ENCODE measurements at places on chromosomes 16 and 17.

GRCh38 chr17:35041390-35041789 is 22.1 kb downstream of the RFFL start:
- no peak for DNase-seq

DNA sequence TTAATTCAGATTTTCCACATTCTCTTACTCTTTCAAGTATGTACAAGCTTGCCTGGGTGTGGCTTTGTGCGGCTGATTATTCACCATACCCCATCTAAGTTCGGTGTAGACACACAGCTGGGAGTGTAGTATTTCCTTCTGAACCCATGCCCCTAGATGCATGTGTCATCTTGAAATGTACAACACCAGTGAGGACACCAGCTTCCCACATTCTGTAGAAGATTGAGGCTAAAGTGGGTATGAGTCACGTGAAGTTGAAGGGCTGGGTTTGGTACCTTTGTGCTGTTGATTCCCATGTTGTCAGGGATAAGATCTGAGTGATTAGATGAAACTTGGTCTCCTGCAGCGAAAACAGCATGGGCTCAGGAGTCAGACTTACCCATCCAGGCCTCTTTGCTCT is 14.6 kb upstream of the DHX8 start:
- DNase-seq, result no peak

- no peak for DNase-seq
These were observed 318.9 kb downstream of the SNX29 start for GRCh38 chr16:12295395-12295794.

DNA sequence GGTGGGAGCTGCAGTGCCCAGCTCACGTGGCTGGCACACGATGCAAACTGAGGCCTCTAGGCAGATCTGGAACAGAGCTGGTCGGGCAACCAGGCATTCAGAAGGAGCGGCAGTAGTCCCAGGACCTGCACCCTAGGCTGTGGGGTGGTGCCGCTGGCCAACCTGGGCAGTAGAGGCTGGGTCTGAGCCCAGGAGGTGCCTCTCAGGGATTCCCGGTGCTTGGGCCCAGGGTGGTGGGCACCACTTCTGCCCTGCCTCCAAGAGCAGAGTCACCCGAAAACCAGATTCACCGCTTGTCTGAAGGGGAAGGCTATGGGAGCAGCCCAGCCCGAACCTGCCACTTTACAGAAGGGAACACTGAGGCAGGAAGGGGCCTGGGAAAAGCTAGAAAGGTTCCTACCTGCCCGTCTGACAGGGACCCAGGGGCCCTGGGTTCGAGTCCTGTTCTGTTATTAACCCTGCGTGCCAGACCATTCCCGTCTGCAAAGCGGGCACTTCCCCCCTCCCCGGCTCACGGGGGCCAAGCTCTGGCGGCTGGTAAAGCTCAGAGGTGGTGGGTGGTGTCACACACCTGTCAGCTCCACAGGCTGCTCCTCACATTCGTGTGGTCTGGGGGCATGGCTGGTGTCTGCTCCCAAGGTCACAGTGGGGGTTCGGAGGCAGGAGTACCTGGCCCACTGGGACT is 16.9 kb downstream of the GLIS2 start:
- no peak for DNase-seq

DNA sequence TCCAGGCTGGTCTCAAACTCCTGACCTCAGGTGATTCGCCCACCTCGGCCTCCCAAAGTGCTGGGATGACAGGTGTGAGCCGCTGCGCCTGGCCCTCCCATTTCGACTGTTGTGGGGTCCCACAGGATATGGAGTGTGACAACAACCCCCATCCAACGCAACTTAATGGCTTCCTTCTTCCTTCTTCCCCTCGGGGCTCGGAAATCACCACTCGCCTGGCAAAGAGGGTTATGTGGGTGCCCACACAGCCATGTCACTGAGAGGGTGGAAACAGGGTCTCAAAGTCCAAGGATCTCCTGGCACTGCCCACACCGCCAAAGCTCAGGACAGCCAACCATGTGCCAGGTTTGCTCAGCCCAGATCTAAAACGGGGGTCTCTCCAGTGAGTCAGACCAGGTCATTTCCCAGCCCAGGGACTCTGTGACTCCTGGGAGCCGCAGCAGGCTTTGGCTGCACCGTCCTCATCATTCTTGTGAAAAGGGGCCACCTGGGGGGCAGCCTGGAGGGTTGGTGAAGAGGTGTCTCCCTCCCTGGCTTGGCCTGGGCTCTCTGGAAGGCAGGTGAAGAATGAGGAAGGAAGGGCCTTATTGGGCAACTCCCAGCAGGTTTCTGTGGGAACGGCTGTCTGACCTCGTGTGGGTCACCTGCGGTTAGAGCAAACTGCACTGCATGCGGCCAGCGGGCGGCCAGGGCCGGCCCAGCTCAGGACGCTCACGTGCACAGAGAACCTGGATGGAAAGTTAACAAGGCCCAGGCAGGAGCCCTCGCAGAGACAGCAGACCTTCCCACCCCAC is 25.3 kb upstream of the LITAF start:
- DNase-seq, result no peak

DNA sequence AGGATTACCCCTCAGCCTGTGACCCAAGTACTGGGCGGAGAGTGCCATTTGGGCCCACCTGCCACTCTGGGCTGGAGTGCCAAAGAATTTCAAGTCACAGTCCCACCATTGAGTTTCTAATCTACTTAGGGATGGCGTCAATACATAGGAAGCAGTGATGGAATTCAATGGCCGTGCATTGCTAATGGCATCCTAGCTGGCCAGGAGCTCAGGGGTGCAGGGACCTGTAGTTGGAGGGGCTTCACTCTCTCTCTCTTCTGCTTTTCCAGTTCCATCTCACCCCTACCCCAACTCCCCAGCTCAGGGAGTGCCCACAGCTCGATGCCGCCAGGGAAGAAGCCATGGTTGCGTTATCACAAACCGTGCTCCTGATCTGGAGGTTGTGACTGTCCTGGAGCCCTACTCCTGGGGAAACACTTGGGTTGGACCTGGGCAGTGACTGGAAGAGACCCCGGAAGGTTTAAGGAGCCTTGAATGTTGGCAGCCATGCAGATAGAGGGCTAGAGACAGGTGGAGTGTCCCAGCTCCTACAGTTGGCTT is 2.4 kb downstream of the MMP15 start:
- no peak for DNase-seq

Measured in NCI-H510A (cell line).